Chondrocyte (in vitro differentiated cells): ENCODE measurements at places on chromosomes 2 and 18. TPM values are rescaled to one million over a fixed set of nuclear protein-coding genes. Genes with fewer than 3 reads are reported as not detected.

The SMAD2 gene
- total RNA-seq: 122 to 151 TPM (median 149 TPM) in 3 replicates

DNA sequence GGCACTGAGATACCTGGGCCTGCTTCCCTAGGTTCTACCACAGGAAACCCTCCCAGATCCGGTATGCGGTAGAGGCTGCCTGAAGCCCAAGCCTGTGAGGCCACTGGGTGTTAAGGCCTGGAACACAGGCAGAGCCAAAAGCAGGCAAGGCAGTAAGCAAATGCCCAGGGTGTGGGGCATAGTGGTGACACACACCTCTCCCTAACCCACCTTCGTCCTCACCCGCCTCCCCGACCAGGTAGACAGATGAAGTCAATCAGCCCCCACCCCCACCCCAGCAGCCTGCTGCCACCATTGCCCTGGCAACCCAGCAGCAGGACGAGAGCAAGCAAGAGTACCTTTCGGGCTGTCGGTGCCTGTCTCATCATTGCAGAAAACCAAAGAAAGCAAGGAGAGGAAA, 6.1 kb downstream of the DCTN1 start:
- no peak for DNase-seq

The SOX11 gene
- total RNA-seq: 31.6 to 46.6 TPM (median 32.1 TPM) in 3 replicates

GRCh38 chr2:64153811-64154210, 9.6 kb upstream of the PELI1 start:
- no peak for DNase-seq

DNA sequence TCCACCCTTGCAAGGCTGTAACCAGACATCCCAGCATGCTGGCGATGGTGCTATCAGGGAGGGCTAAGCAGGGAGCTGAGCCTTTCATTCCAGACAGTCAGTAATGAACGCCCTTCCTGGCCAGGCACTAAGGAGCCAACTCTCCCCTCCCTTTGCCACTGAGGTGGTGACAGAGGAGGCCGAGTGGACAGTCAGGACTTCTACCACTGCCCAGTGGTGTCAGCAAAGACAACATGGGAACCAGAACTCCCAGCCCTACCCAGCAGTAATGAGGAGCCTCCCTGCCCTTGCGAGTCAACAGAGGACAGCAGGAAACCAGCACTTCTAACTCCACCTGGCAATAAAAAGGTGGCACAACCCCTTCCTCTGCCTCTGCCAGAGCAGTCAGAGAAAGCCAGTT, 68.6 kb downstream of the ZAP70 start:
- no peak for DNase-seq
